NCI-H345 (cell line): ENCODE measurements at places on chromosomes 11 and 22.

GRCh38 chr11:26580929-26581328 lies 8.9 kb upstream of the MUC15 start:
- DNase-seq = no peak

- no peak for DNase-seq
Observed at GRCh38 chr11:70610566-70611565, 212.5 kb downstream of the CTTN start.

DNA sequence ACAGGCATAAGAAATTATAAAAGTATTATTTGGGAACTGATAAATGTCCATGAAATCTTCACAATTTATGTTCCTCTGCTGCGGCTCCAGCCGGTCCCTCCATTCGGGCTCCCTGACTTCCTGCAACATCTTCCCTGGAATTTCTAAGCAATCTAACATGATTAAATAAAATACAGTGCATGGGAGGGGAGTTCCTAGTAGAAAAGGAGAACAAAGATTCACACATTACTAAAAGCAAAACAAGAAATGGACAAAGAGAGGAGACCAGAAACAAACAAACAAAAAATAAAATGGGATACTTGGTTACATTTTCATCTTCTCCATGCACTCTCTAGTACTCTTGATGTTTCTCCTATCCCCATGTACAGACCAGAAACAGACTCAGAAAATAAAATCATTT lies 8.6 kb upstream of the APOL4 start:
- no peak for DNase-seq

GRCh38 chr11:48080301-48080861 lies 100.0 kb downstream of the PTPRJ start:
- no peak for DNase-seq

DNA sequence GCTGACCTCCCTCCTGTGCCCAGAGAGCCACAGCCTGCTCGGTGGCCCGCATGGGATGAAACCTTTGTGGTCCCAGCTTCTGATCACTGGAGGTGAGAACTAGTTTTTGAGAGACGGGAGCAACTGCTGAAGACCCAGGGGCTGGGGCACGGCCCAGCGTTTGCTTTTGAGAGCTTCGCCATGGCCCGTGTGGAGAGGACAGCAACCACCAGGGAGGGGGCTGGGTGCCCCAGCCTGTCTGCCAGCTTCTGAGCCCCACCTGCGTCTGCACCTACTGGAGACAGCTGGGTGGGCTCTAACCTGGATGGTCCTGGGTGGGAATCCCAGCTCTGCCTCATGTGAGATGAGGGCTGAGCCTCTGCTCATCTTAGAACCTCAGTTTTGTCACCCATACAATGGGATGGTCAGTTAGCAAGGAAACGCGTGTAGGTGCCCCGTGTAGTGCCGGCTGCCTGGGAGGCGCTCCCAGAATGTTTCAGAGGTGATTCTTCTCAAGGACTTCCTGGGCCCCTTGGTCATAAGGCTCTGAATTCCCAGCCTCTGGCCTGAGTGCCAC lies 51.1 kb upstream of the CCDC188 start:
- DNase-seq = no peak

GRCh38 chr11:134691985-134692384 lies 279.9 kb upstream of the B3GAT1 start:
- no peak for DNase-seq

GRCh38 chr22:45291061-45291930 lies 6.5 kb downstream of the UPK3A start:
- DNase-seq = no peak

DNA sequence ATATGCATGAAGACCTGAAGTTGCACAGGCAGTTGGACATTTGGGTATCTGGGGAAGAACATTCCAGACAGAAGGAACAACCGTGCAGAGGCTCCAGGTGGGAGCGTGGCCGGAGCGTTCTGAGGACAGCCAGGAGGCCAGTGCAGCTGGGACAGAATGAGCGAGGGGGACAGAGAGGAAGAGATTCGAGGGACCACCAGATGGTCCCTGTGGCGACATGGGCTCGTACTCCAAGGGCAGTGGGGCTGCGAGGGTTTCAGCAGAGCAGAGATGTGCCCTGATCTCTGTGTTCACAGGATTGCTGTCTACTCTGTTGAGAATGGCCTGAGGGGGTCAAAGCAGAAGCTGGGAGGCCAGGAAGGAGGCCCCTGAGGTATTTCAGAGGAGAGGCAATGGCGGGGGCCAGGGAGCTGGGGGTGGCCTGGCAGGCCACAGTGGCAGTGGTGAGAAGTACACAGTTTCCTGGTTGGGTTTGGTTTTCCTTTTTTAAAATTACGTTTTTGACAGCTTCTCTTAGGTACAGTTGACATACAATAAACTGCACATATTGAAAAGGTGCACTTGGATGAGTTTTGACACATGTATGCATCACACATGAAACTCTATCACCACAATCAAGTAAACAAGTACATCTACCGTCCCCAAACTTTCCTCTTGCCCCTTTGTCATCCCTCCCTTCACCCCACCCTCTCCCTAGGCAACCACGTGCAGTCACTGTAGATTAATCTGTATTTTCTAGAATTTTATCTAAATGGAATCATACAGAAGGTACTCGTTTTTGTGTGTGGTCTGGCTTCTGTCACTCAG lies 24.8 kb upstream of the SOX10 start:
- DNase-seq = no peak

DNA sequence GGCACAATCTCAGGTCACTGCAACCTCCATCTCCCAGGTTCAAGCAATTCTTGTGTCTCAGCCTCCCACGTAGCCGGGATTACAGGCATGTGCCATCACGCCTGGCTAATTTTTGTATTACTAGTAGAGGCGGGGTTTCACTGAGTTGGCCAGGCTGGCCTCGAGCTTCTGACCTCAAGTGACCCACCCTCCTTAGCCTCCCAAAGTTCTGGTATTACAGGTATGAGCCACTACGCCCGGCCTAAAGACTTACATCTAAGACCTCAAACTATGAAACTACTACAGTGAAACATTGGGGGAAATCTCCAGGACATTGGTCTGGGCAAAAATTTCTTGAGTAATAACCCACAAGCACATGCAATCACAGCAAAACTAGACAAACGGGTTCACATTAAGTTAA lies 13.8 kb upstream of the FAM181B start:
- no peak for DNase-seq

DNA sequence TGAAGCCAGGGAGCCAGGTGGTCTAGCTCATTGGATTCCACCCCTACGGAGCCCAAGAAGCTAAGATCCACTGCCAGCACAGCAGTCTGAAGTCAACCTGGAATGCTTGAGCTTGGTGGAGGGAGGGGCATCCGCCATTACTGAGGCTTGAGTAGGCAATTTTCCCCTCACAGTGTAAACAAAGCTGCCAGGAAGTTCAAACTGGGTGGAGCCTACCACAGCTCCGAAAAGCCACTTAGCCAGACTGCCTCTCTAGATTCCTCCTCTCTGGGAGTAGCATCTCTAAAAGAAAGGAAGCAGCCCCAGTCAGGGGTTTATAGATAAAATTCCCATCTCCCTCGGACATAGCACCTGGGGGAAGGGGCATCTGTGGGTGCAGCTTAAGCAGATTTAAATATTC lies 620.3 kb downstream of the NELL1 start:
- DNase-seq = no peak

DNA sequence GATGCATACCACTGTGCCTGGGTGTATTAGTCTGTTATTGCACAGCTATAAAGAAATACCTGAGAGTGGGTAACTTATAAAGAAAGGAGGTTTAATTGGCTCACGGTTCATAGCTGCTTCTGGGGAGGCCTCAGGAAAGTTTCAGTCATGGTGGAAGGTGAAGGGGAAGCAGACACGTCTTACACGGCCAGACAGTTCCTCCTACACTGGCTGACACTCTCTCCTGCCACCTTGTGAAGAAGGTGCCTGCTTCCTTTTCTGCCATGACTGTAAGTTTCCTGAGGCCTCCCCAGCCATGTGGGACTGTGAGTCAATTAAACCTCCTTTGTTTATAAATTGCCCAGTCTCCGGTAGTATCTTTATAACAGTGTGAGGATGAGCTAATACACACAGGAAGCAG lies 33.6 kb upstream of the CD81 start:
- DNase-seq = no peak

GRCh38 chr11:24793479-24793878 lies 296.6 kb downstream of the LUZP2 start:
- no peak for DNase-seq

GRCh38 chr11:116656011-116656410 lies 116.8 kb downstream of the BUD13 start:
- DNase-seq = no peak

GRCh38 chr22:45231293-45231692 lies 9.4 kb downstream of the KIAA0930 start:
- DNase-seq = no peak

GRCh38 chr11:119100994-119101758 lies 477 bp downstream of the DPAGT1 start:
- no peak for DNase-seq

DNA sequence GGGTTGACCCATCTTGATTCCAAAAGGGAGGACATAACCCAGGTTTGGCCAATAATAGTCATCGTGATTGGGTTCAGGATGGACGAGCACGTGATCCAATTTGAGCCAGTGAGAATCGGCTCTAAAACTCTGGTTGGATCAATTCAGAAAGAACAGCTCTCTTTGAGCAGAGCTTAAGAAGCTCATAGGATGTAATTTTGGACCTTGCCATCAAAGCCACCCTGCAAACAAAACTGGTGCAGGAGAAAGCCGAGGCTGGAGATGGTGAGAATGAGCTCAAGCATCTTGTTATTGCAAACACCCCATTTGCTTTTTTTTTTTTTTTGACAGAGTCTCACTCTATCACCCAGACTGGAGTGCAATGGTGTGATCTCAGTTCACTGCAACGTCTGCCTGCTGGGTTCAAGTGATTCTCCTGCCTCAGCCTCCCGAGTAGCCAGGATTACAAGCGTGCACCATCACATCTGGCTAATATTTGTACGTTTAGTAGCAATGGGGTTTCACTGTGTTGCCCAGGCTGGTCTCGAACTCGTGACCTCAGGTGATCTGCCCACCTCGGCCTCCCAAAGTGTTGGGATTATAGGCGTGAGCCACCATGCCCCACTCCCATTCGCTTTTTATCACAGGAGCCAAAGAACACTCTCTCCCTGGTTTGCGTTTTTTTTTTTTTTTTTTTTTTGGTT lies 13.8 kb upstream of the MIAT start:
- DNase-seq = no peak

DNA sequence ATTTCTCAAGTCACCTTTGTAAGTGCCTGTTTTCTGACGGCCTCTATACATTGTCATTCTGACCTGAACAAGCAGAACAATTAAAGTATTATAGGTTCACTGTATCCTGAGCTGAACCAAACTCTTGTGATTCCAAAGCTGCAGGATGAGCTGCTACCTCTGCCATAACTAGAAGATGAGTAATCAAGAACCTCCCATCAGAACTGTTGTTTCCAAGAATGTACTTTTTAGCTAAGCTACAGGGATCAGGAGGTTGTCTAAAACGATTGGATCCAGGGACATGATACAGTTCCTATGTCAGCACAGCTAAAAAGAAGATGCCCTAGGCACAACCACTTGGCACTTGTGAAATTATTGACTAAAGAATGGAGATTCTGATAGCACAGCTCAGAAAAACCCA lies 288.4 kb upstream of the CCDC90B start:
- DNase-seq = no peak

DNA sequence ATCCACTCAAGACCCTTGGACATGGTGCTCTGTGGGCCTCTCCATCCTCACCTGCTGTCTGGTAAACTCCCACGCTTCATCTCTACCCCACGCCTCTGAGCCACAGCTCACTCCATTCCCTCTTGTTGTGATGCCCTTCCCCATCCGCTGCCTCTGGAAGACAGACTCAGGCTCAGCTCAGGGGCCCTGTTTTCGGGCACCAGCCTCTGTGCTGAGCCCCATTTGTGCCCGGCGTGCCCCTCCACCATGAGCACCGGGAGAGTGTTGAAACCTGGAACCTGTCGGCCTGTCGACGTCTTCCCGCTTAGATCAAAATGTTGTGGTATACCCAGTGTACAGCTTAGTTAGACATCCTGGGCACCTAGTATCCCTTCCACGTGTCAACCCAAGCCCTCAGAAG lies 6.5 kb upstream of the SCUBE1 start:
- no peak for DNase-seq

- no peak for DNase-seq
Observed at GRCh38 chr11:134244593-134244992, 8.6 kb downstream of the THYN1 start.

GRCh38 chr22:46377525-46378425 lies 42.3 kb downstream of the TRMU start:
- DNase-seq = no peak

- no peak for DNase-seq
Observed at GRCh38 chr11:126868741-126869140, 131.8 kb downstream of the KIRREL3 start.

DNA sequence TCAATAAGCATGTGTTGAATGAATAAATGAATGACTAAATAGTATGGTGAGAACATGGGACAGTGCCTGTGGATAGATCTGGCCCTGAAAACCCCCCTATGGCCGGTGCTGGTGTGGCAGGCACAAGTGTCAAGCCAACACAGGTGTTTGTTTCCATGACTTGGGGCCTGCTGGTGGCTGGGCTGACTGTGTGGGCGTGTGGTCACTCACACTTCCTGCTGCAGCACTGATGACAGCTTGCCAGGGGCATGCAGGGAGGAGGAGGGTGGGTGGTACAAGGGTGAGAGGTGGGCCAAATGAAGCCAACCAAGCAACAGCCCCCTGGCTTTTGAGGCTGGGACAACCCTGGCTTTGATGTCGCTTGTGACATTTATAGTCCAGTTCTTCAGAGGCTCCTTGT lies 30.3 kb upstream of the ABCC8 start:
- DNase-seq = no peak

- peak; percentile 73 for DNase-seq
Observed at GRCh38 chr22:50620593-50621355, 7.2 kb downstream of the ARSA start.

DNA sequence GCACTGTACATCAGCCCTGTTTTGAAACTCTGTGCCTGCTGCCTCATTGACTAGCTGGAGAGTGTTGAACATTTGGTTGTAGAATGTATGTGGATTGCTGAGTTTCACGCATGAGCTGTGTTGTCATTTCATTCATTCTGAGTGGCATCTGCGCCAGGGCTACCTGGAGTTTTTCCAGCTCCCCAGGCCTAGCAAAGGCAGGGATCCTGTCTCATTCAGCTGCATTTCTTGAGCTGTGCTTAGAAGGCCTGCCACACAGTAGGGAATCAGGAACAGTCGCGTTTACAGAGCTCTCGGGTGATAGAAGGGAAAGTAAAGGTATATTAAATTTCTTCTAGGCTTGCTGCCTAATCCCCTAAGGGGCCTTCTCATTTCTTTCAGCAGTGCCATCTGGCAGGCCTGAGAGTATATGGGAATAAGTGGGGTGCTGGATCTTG lies 44.3 kb downstream of the PTPRJ start:
- DNase-seq = peak; percentile 50

DNA sequence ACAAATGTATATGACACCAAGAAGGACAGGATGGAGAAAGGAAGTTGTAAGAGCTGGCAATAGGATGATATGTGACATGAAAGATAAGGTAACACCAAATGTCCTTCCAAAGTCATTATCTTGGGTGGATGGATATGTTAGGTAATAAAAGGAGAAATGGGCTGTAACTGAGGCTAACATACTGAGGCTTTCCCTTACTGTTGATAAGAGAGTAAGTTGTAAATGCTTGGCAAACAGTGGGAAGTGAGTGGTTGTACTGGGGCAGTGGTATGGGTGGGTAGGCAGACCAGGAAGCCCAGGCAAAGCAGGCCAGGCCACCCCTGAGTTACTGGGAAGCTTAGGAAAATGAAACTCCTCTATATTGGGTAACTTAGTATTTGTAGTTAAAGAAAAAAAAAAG lies 73.7 kb downstream of the ARHGAP42 start:
- DNase-seq = no peak

- DNase-seq = no peak
Observed at GRCh38 chr11:69424748-69425147, 56.7 kb upstream of the LINC01488 start.
